ENCODE measurements at places on chromosomes 5 and 9. TPM values are rescaled to one million over a fixed set of nuclear protein-coding genes. Genes with fewer than 3 reads are reported as not detected.

The OMD gene
- not detected for total RNA-seq

The SLC34A3 gene
- total RNA-seq, result not detected

The SHROOM1 gene
- total RNA-seq, result 11.2 TPM

The FGF1 gene
- not detected for total RNA-seq

The GABRA6 gene
- total RNA-seq, result not detected

The ZNF883 gene
- total RNA-seq, result 1.6 TPM

The UBAP2 gene
- total RNA-seq, result 13.1 TPM

All from hair follicular keratinocyte (primary cell).